ENCODE measurements at places on chromosomes 12 and 14.
A peak's percentile ranks its signal among the peaks of the same experiment; 100 is the strongest.

GRCh38 chr12:10700581-10700980 is 22.5 kb downstream of the YBX3 start:
- DNase-seq = no peak

DNA sequence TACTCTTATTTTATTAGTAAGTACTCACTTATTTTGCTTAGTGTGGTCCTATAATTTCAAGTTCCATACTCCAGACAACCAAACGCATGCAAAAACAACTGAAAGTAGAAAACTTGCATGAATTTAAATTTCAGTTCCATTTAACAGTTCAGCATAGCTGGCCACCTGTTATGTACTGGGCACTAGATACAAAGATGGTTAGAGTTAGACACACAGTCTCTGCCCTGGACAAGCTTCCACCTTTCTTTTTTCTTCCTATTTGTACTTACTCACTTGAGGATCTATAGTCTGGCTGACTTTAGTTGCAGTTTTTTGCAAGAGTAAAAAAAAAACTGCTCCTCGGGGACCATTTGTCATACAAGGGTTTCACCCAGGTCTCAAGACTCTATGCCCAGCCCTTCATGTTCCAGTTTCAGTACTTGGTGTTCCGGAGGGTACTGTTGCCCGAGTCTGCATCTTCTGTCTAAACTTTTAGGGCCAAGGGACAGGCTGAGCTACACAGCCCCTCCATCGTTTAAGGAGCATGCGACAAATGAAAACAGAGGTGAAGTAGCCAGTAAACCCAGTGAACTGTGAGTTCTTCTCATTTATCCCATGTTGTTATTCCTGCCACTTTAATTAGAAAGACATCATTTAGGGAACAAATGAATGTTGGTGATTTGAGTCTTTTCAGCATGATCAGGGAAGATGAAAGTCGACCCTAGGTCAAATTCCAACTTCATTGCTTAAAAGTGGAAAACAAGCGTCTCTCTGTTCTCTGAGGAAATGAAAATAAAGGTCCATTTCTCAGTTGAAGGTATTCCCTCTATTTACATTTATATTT is 22.3 kb downstream of the RPGRIP1 start:
- no peak for DNase-seq

DNA sequence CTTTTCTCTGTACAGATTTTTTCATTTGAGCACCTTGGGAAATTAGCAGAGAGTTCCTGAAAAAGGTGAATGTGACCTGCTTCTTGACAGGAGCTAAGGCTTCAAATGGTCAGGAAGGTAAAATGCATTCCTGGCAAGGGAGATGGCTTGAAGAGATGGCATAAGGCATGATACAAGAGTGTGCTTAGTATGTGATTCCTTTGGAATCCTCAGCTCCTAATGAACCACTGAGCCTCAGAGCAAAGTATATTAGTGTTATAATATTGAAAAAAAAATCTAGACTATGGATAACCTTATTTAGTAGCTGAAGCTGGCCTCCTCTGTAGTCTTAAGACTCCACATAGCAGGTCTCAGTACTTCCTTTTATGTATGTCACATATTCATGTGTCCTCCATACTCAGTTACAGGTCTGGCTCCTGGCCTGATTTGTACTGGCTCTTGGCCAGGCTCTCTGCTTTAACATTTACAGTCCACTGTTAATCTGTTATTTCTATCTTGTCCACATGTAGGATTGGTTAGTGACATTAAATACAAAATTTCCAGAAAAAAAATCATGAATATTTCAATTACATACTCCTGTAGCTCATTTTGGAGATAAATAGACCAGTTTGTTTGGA is 17.9 kb downstream of the TOGARAM1 start:
- DNase-seq = no peak

DNA sequence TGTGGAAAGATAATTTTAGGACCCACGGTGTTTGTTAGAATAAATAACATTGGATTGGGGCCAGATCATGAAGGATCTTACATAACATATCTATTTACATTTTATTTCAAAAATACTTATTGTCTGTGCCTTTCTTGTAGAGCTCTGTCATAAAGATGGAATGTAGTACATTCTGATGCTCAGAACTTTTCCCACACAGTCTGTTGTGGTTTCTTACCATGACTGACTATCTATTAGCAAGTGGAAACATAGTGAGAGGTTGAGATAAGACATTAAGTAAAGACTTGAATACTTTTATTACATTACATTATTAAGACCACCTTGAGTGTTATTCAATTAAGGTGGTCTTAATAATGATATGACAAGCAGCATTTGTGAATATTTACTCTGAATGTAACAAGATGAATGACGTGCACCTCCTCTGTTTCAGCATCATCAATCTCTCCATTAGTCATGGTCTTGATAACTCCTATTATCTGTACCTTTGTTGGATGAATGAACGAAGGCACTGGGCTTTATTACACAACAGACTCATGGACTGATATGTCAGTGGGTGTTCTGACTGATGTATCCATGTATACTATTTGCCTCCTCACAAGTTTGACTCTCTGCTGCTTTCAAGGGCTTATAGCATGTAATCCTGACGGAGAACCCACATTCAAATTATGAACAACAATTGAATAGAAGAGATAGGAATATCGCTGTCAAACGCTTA is 883.0 kb upstream of the FLRT2 start:
- no peak for DNase-seq

DNA sequence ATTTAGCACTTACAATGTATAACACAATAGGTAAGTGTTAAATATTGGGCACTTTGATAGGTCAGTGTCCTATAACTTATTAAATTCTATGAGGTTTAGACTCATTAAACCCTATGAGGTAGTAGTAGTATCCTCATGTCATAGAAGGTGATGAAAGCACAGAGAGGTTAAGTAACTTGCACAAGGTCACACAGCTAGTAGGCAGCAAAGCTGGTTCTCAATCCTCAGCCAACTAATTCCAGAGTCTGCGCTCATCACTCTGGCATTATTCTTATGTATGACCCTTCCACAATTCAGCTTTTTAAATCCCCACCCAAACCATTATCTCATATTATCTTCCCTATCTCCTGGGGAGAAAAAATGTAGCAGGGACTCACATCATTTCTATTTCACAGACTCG is 141.1 kb downstream of the KSR2 start:
- no peak for DNase-seq

- no peak for DNase-seq
Observed at GRCh38 chr14:20190596-20190995, at the start of gene OR11G2. OR11G2 (plus strand) TSS chr14:20190896; CDS start chr14:20197438, 6,542 bp downstream.

- DNase-seq = no peak
Observed at GRCh38 chr12:10408842-10409241, 715 bp downstream of the KLRC4 start.

GRCh38 chr14:38210587-38211216 is 3.0 kb downstream of the SSTR1 start:
- DNase-seq = no peak

GRCh38 chr12:68158432-68158831 is 1.1 kb downstream of the IFNG start:
- DNase-seq = peak; percentile 47

DNA sequence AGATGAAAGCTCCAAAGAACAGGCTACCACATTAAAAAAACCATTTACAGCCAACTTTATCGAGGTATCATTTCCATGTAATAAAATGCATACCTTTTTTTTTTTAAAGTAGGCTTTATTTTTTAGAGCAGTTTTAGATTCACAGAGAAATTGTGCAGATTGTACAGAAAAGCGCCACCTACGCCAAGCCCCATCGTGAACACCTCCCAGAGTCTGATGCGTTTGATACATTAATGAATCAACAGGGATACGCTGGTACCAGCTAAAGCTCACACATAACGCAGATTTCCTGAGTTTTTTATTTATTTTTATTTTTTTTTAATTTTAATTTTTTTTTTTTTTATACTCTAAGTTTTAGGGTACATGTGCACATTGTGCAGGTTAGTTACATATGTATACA is 129.9 kb downstream of the KIF26A start:
- DNase-seq = no peak

DNA sequence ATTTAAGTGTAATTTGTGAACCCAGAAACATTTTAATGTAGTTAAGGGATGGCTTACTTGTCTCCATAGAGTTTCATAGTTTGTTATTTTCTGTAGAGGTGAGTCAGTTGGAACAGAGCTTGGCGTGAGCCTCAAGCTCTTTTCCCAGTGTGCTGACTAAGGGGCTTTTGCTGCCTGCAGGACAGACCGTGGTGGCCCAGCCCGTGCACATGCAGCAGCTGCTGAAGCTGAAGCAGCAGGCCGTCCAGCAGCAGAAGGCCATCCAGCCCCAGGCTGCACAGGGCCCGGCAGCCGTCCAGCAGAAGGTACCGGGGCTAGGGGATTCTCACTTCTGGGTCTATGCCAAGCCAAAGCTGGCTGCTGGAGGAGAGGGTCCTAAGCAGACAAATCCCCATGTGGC is 76.9 kb downstream of the DDX51 start:
- no peak for DNase-seq

DNA sequence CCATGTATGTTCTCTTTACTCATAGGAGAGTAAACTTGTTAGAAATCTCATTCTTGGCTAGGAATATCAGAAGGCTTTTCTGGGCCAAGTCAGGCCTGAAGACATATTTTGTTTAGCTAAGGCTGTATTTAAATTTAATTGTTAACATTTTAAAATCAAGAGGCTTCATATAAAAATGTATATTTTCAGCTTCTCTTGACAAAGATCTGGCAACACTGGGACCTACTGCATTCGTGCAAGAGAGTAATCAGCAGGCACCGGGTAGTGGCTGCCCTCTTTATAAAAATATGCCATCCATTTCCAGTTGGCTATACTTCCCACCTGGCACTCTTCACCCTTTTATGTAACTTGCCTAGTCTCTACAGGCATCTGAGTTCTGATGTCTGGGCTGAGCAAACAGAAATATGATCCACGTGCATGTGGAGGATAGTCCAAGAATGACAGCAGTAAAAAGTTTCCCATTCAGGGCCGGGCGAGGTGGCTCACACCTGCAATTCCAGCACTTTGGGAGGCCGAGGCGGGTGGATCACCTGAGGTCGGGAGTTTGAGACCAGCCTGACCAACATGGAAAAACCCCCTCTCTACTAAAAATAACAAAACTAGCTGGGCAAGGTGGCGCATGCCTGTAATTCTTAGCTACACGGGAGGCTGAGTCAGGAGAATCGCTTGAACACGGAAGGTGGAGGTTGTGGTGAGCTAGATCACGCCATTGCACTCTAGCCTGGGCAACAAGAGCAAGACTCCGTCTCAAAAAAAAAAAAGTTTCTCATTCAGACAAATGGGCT is 2.0 kb upstream of the SOS2 start:
- peak; percentile 10 for DNase-seq

DNA sequence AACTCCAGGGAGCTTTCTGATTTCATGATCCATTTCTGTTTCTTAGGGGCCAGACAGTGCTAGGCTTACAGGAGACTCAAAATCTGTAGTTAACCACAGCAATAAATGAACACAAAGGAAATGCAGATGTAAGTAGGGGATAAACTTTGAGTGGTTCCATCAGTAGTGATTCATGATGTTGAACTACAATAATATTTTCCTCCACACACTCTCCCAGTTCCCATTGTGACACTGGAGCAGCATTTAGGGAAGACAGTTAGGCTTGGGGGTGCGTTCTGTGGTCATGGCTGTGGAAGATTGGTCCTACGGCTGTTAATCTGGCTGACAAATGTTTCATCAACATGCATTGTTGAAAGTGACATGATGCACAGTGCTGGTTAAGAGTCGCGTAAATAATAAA is 66.9 kb downstream of the HMGA2 start:
- no peak for DNase-seq

DNA sequence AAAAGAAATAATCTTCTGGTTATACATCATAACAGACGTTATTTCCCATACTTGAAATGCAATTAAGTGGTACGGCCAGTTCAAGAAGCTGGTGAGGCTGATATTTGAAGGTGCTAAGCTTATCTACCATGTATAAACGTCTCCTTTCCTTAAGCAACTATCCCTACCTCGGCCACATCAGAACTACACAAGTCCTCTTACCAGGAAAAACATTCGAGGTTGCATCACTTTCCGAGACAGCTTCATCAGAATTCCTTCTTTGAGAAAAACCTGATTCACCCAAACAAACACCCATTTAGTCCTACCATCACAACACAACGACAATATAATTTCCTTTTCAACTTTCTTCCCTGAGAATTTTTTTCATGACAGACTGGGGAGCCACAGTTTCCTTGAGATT is 33.9 kb upstream of the NR2C1 start:
- no peak for DNase-seq

- no peak for DNase-seq
Observed at GRCh38 chr12:211639-212414, 2.1 kb downstream of the SLC6A12 start.

DNA sequence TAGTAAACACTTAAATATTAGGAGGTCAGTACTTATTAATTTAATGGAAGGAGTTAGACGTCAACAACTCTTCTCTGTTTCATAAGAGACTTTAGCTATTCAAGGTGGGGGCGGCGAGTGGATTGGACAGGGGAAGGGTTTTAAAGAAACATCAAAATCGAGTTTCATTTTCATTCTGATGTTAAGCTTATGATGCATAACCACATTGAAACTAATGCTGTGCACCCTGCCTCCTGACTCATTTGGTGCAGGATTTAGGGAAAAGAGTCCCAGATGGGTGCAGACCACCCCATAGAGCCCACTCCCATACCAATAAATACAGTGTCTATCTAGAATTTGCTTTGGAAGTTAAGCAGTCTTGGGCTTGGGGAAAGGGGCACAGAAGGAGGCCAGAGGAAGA is 7.4 kb downstream of the ZBTB39 start:
- no peak for DNase-seq

DNA sequence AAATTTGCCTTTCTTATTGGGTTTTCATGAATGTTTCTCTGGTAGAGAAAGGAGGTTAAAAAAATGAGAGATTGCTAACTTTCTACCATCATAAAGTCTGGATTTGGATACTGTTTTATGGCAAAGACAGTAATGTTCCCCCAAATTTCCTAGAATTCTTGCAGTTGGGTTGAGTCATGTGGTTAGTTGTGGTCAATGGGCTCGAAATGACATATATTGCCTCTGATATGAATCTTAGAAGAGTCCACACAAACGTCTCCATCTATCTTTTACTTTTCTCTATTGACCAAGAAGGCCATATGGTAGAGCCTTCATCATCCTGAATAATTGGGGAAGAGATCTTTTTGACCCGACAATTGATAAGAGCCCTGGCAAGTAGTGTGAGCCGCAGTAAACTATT is 119.5 kb upstream of the PMCH start:
- no peak for DNase-seq

DNA sequence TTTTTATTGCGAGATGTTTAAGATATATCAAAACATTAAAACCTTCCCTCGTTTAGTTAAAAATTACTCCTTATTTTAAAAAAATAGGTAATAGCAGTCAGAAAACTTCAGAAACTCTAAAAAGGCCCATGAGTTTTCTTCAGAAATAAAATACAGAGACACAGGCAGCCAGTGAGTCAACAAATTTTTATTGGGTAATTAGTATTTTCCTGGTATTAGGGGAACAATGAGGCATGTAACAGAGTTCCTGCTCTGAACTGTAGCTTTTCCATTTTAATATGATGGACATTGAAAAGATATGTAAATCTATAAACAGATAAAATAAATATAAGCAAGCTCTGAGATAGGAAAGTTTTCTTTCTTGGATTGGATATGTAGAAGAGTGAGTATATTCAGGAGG is 399 bp upstream of the ZNF705A start:
- DNase-seq = no peak
